BJ (cell line): ENCODE measurements at places on chromosomes 7 and 10. TPM values are rescaled to one million over a fixed set of nuclear protein-coding genes. Genes with fewer than 3 reads are reported as not detected.

GRCh38 chr7:123819001-123819400 is 26.0 kb upstream of the HYAL4 start:
- no peak for DNase-seq

- no peak for DNase-seq
These were observed 67.2 kb upstream of the FAM133B start for GRCh38 chr7:92657391-92657790.

DNA sequence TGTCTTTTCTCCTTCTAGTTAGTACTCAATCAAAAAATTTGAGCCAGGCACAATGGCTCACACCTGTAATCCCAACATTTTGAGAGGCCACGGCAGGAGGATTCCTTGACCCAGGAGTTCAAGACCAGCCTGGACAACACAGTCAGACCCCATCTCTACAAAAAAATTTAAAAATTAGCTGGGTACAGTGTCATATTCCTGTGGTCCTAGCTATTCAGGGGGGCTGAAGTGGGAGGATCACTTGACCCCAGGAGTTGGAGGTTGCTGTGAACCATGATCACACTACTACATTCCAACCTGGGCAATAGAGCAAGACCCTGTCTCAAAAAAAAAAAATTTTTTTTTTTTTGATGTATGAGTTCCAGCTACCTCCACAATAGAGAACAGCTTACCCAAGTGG is 57.8 kb downstream of the SKIDA1 start:
- DNase-seq, result no peak

DNA sequence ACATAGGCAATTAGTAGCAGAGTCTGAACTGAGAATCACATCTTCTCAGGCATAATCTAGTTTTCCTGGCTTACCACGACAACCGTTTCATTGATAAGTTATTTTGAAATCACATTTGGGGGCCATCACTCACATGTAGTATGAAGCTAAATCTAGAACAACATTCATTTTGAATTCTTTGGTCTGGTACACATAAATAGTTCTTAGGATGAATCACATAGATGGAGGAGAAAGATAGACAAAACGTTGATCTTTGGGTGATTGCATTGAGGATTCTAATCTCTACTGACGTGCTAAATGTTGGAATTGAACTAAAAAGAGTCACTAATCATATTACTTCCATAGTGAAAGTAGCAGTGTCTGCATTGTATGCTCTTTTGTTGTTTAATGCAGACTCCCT is 1022.6 kb downstream of the LRMDA start:
- DNase-seq, result no peak

DNA sequence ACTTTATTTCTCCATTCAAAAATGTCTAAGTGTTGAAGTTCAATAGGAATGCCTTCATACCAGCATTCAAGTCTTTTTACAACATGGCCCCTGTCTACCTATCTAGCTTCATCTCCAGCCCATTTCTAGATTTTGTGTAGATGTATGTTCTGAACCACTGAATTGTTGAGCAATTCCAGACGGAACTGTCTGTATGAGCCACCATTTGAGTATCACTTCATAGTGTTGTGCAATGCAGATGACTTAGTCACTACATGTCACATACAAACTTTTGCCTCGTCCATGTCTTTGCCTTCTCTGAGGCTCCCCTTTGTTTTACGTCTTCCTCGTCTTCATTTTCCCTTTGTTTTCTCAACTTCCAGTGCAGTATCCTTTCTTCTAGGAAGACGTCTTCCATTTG is 118.1 kb downstream of the INHBA start:
- no peak for DNase-seq

DNA sequence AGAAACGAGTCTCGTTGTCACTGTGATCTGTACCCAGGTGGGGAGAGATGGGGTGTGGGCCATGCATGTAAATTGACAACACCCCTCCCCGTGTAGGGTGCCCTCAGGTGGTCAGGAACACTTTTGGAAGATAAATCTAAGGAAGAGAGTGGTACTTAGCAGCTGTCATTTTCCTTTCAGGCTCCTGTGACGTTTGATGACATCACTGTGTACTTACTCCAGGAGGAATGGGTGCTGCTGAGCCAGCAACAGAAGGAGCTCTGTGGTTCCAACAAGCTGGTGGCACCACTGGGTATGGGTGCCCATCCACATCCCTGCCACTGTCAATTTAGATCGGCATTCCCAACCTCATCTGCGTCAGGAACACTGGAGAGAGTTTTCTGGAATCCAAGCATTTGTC is 6.3 kb downstream of the ZNF862 start:
- no peak for DNase-seq

- DNase-seq, result no peak
These were observed 156.4 kb downstream of the CTTNBP2 start for GRCh38 chr7:117716707-117717299.

GRCh38 chr7:114084002-114084471 is 165.2 kb upstream of the PPP1R3A start:
- DNase-seq, result no peak

- DNase-seq, result no peak
These were observed 71.8 kb upstream of the GSDME start for GRCh38 chr7:24828891-24829661.

The HOXA5 gene
- 1.2 and 1.7 TPM in 2 replicates for polyA plus RNA-seq

The TMEM225B gene
- 1.2 and 1.3 TPM in 2 replicates for polyA plus RNA-seq

The NAT16 gene
- polyA plus RNA-seq, result 0.02 TPM in 1 of 2 replicates, not detected in the other

The CYP26A1 gene
- polyA plus RNA-seq, result 0.06 TPM in 1 of 2 replicates, not detected in the other
